ENCODE measurements at places on chromosomes 16 and 17.

- no peak for DNase-seq
Measured at GRCh38 chr17:7407485-7408251, at the start of gene NLGN2. NLGN2 (plus strand) TSS chr17:7407845; CDS start chr17:7408256, 411 bp downstream.

DNA sequence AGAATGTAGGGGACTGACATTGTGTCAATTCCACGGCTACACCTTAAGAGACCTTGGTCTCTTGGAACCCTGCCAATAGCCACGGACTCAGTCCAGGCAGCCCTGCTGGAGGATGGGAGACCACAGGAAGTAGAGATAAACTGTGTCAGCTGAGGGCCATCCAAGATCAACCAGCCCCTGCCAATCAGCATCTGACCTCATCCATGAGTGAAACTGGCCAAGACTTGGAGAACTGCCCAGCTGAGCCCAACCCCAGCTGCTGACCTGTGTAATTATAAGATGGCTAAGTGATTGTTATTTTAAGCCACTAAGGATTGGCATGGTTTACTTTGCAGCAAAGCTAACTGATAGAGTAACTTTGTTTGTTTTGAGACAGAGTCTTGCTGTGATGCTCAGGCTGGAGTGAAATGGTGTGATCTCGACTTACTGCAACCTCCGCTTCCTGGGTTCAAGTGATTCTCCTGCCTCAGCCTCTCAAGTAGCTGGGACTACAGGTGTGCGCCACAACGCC, 13.3 kb upstream of the YWHAE start:
- no peak for DNase-seq

GRCh38 chr16:77789085-77790008, 983 bp downstream of the VAT1L start:
- DNase-seq, result no peak

- no peak for DNase-seq
Measured at GRCh38 chr16:4071686-4072561, 44.3 kb downstream of the ADCY9 start.

- no peak for DNase-seq
Measured at GRCh38 chr16:13351601-13352217, 450.3 kb downstream of the SHISA9 start.

DNA sequence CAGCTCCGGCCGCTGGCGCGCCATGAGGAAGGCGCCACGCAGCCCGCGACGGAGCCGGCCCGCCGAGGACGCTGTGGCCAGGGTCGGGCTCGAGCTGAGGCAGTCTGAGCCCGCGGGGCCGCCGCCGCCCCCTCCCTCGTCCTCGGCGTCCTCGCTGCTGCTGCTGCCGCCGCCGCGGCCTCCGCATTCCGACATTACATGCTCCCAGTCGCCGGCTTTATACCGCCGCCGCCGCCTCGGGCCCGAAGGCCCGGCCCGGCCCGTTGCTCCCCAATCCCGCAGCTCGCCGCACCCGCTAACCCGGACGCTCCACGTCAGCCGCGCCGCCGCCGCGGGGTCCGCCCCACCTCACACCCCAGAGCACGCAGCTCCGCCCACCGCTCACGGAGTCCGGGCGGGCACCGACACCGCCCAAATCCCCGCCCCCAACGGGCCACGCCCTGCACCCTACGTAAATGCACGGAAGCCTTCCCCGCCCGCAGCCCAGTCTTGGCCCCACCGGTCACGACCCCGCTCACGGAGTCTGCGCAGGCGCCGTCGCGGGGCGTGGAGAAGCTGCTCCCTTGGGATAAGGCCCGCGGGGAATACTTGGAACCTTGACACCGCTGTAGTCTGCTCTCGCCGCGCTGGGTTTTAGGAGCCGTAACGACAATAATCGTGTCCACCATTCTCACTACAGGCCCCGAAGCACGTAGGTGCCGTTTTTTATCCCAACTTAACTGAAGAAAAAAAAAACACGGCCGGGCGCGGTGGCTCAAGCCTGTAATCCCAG, at the start of gene TXNDC11:
Gene TXNDC11, minus strand, starts transcription at position 322 of the 772 bp plus-strand sequence. Its CDS starts 127 bp downstream, at position 195.
- DNase-seq, result peak; percentile 100

- DNase-seq, result no peak
Measured at GRCh38 chr16:59148769-59149155, 414.6 kb upstream of the GOT2 start.

DNA sequence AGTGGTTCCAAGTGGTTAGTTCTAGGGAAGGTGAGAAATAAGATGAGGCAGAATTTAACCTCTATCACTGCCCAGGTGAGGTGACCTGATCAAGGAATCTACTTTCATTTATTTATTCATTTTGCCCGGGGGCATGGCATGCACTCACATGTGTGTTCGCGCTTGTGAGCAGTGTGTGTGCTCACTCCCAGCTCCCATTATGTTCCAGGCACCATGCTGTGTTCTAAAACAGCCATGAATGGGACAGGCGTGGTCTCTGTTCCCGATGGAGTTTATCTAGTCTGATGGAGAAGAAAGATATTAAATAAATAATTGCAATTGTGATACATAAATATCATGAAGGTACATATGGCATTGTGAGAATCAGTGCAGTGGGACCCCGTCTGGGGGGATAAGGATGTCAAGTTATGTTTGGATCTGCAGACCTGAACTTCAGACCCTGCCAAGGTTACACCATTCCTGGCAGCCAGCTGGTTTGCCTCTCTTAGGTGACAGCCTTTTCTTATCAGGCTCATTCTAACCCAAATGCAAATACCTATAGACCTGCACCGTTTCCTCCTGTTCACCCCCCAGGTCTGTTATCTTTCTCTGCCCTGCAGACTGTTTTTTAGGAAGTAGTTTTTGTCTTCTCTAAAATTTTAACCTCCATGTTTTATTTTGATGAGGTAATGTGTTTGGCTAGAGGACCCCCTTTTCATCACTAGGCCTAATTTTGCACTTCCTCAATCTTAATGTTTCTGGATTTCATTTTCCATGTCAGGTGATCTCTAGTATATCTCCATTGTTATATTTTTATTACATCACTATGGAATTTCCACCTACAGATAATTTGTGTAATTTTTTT, 11.8 kb downstream of the CYB5B start:
- no peak for DNase-seq

DNA sequence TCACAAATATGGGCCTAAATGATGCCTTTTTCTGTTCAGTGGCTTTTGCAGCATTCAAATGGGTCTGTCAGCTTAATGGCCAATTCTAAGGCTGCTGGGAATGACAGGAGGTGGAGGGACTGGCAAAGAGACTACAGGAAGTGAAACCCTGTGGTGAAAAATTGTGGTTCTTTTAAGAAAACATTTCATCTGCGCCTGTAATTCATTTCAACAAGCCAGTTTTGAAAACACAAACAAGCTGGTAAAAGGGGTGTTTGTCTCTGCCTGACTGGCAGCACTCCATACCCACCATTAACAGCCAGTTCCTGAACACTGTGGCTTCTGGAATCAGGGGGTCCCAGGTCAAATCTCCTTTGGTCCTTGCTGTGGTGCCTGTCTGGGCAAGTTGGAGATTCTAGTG, 3.6 kb upstream of the KDM8 start:
- no peak for DNase-seq

DNA sequence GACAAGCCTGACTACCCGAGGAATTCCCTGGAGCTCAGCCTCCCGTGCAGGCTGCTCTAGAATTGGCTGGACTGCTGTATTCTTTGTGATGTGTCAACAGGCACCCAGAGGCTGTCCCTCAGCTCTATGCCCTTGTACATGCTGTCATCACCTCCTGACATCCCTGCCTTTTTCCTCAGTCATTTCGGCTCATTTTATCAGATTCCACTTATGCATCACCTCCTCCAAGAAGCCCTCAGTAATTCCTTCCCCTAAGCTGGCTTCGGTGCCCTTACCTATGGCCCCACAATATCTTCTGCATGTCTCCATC, 126.4 kb downstream of the DYNLRB2 start:
- DNase-seq, result no peak

- DNase-seq, result no peak
Measured at GRCh38 chr17:32489320-32490100, 2.7 kb downstream of the CDK5R1 start.

DNA sequence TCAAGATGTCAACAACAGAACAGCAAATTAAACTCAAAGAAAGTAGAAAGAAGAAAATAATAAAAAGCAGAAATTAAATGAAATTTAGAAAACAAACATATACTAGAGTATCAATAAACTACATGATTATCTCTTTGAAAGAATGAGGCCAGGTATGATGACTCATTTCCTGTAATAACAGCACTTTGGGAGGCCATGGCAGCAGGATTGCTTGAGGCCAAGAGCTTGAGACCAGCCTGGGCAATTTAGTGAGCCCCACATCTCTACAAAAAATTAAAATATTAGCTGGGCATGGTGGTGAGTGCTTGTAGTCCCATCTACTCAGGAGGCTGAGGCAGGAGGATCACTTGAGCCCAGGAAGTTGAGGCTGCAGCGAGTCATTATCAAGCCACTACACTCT, 232.5 kb downstream of the RAB11FIP4 start:
- no peak for DNase-seq

DNA sequence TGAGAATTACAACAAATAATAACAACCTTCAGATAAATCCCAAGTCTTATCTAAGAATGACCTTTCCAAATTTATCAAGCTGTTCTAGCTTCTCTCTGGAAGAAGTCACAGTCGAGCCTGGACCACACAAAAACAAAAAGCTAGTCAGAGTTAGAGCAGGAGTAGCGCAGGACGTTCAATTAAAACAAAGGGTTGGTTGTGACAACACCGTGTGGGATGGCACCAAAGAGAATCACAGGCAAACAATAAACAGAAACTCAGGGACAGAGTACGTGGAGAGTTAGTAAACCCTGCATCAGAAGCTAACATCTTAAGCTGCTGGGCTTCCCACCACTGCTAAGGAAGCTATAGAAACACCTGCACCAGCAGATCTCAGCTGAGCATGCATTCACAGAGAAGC, 23.8 kb downstream of the ARHGAP17 start:
- no peak for DNase-seq

Data from stimulated activated CD4-positive, alpha-beta T cell treated with anti-CD3 and anti-CD28 coated beads, Interleukin-15, amount 100 ng/mL, for 1 hour (primary cell).